ENCODE measurements at places on chromosomes 7 and 10.

GRCh38 chr10:127921753-127922145, 14.8 kb downstream of the PTPRE start:
- DNase-seq, result no peak

GRCh38 chr10:82757901-82758300, 882.9 kb downstream of the NRG3 start:
- no peak for DNase-seq

- DNase-seq, result no peak
Measured at GRCh38 chr10:132096223-132096622, 30.5 kb downstream of the JAKMIP3 start.

DNA sequence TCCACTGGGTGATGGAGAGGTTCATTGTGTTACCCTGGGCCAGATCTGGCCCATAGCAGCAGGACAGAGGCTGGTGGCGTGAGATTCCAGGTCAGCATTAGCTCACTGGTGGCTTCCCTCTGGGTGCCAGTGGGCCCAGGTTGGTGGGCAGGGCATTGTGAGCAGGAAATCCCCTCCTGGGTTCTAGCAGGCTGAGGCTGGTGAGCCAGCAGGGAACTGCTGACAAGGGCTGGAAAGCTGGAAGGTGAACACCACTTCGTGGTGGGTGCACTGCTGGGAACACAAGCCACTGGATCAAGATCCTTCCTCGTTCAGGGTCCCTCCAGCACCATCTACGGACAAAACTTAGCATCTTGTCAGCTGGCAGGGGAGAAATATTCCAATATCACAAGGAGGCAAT, 259.2 kb upstream of the FZD1 start:
- no peak for DNase-seq

GRCh38 chr10:14673189-14673861, 101.4 kb downstream of the FAM107B start:
- no peak for DNase-seq

- no peak for DNase-seq
Measured at GRCh38 chr7:22566176-22566575, 66.2 kb upstream of the STEAP1B start.

DNA sequence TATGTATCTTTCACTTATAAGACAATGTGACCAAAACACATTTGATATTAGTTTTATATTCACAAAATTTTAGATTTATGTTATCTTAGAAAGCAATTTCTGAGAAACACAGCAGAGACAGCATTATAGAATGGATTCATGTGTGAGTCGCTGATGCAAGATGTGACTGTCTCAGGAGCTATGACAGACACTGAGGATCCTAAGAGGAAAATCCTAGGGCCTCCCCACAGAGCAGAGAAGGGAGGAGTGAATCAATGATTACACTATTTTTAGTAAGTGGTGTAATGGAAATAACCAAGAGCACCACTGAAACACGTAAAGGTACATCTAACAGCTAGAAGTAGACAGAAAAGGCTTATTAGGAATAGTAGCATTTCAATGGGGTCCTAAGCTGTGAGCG, 204.0 kb upstream of the PTN start:
- DNase-seq, result no peak
